Brain microvascular endothelial cell (primary cell): ENCODE measurements at places on chromosomes 11 and 22.

GRCh38 chr11:117933475-117933874 is 4.3 kb upstream of the TMPRSS13 start:
- no peak for DNase-seq

DNA sequence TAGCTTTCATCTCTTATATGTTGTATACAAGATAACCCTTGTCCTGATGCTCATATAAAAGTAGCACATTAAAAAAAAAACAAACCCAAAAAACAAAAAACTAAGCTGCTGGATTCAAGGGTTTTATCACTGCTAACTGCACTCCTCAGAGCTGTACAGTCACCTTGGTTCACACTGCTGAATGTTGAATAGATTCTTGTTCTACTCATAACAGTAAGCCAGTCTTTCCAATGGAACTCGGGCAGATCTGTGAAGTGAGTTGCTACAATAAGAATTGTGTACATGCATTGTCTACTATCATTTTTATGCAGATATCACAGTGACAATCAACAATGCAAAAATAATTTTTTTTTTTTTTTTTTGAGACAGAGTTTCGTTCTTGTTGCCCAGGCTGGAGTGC is 4.7 kb downstream of the HARBI1 start:
- no peak for DNase-seq

DNA sequence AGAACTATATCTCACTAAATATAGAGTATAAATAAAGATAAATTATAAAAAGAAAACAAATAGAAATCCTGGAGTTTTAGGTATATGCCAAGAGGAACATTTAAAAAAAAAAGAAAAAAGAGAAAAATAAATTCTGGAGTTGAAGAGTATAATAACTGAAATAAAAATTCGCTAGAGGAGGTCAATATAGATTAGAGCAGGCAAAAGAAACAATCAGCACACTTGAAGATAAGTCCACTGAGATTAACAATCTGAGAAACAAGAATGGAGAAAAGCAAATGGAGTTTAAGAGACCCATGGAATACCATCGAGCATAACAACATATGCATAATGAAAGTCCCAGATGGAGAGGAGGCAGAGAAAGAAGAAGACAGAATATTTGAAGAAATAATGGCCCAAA is 14.3 kb upstream of the BEST1 start:
- DNase-seq, result no peak

DNA sequence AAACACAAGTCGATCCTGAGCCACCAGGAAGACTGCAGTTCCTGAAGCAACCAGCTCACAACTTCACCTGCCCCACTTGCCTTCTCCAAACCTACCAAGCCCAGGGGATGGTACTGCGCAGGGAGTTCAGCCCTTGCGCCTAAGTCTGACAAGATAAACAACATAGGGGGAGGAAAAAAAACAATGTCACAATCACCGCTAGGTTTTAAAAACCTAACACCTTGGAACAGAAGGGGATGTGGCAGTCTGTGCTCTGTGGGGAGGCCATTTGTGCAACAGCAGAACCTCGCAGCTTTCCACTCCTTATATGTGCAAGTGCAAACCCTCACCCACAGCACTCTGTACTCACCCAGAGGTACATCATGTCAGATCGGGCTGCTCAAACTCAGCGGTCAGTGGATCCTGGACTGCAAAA is 134.2 kb downstream of the RBFOX2 start:
- DNase-seq, result no peak

DNA sequence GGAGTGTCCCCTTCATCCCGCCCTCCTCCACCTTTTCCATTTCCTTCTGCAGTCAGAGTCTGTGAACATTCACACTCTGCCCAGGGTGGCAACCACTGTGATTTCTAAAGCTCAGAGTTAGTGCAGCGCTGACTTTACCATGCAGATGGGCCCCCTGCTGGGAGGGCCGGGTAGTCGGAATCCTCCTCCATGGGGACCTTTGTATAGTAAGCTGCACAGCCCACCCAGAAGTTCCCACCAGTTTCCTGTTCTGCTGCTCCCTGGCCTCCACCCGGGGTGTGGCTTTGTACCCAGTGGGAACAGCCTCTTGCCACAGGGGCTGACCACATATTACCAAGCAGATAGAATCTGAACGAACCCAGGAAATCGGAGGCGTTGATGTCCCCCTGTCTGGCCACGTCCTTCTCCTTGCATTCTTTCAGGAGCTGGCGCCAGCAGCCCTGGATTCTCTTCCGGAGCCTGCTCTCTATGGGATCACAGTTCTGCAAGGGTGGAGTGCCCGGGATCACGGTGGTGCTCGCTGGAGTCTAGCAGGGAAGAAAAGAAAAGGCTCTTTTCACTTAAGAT is 125.3 kb downstream of the MPPED1 start:
- no peak for DNase-seq

GRCh38 chr11:115939731-115940421 is 435.7 kb upstream of the CADM1 start:
- DNase-seq, result no peak

- DNase-seq, result no peak
These were observed 301.2 kb downstream of the TBC1D22A start for GRCh38 chr22:47063606-47064005.

DNA sequence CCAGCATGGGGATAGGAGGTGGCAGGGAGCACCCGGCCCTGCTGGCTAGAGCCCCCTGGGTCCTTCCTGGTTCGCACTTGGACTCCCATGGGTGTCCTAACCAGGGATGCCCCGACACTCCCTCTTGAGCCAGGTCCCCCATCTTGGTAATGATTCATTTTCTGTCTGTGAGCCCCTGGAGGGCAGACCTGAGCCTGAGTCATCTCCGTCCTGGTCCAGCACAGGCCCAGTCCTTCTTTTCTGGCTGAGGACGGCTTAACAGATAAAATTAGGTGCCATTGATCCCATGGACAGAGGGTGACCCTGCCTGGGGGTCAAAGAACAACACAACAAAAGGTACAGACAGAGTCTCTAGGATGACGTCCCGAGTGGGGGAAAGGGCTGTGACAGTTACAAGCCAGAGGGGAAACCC is 3.5 kb downstream of the RHOD start:
- peak; percentile 45 for DNase-seq

GRCh38 chr11:86291466-86292262 is 10.4 kb upstream of the HIKESHI start:
- peak; percentile 27 for DNase-seq

DNA sequence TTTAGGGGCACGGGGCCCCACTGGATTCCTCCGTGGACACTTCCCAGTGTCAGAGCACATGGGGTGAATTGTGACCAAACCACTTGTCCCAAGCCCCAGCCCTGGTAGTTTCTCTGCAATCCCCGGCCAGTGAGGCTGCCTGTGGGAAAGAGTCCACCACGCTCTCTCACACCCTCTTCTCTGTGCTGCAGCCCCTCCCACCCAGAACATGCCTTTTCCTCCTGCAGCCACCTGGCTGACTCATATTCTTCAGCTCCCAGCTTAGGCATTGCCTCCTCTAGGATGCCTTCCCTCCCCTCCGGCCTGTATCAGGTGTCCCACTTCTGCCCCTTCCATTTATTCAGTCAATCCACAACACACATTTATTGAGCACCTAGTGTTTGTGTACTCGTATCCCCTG is 5.4 kb upstream of the RPS6KB2 start:
- no peak for DNase-seq

- peak; percentile 5 for DNase-seq
These were observed 11.9 kb downstream of the MRGPRX3 start for GRCh38 chr11:18144243-18144642.

GRCh38 chr11:7540830-7541555 is 27.2 kb downstream of the PPFIBP2 start:
- DNase-seq, result no peak

GRCh38 chr22:19855504-19856409 is 1.1 kb upstream of the GNB1L start:
- no peak for DNase-seq

DNA sequence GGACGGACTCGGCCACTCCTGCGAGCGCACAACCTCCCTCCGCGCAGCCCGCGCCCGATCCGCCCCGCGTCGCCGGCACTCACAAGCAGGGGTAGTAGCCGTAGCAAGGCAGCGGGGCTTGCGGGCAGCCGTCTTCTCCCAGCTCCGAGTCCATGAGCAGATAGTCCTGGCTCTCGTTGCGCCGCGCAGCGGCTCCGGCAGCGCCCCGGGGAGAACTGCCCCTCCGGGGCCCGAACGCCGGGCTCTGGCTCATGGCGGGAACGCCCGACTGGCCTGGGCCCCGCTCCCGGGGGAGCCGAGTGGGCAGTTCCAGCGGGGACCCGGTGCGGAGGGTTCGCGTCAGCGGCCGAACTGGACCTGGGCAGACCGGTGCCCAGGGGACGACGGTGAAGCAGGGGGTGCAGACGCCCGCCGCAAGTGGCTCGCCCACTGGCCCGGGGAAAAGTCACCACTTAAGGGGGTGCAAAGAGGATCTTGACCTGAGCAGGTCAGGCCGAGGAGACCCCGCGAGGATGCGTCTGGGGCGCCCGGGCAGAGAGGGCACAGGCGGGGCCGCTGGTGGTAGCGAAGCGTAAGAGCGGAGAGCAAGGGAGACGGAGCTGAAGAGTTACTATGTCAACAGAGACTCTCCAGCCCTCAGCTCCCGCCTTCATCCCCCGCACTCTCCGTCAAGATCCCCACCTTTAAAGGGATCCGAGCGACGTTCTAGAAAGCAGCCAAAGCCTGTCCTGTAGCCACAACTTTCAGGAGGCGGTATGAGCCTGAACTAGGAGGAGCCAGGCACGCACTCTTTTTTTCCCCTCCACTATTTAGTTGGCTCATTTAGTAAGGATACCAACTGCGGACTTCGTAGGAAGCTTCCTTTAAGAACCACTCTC is at the start of gene TRPC6:
TSS of gene TRPC6 (minus strand) at position 757 of the 878 bp plus-strand sequence. CDS start at position 253, 504 bp downstream.
- DNase-seq, result peak; percentile 25

GRCh38 chr11:17013548-17014320 is 480 bp downstream of the PLEKHA7 start:
- no peak for DNase-seq

GRCh38 chr22:45905924-45906865 is 70.8 kb downstream of the WNT7B start:
- DNase-seq, result peak; percentile 49

DNA sequence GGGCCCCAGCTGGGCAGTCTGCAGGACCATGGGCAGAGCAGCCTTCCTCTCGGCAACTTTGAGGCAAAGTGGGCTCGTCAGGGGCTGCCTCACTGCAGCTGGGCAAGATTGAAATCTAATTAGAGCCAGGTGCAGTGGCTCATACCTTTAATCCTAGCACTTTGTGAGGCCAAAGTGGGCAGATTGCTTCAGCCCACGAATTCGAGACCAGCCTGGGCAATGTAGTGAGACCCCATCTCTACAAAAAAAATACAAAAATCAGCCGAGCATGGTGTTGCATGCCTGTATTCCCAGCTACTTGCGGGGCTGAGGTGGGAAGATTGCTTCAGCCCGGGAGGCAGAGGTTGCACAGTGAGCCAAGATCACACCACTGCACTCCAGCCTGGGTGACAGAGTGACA is 34.2 kb downstream of the ARHGAP8 start:
- no peak for DNase-seq
